Fibroblast of the conjunctiva (primary cell): ENCODE measurements at places on chromosomes 6 and 20.

DNA sequence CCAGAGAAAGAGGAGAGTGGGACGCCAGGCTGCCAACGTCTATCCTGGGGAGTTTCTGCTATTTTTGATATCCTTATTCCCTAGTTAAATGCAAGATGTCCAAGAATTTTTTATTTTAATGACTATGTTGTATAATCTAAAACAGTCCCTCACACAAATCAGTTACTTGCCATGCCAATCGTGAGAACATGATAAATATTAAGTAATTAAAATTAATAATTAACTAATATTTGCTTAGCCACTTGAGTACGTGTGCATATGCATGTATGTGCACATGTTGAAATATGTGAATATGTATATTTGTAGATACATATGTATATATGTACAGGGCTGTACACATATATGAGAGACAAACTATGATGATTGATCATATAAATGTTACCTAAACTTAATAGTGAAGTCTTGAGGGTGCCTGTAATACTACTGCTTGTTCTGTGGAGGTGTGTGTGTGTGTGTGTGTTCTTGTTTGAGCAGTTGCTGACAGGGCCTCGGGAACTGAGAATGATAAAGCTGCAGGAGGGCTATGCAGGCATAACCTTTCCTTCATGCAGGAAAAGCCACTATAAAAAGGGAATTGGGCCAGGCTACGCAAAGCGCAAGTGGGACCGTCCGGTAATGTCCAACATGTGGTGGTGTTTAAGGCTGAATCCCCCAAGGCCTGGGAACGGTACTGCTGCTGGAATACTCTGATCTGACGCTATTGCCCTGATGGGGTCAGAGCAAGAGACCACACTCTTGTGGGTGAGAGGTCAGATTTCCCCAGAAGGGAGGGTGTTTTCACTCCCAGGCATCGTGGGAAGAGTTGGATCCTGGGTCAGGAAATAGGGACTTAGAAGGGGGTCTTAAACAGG lies 148.3 kb upstream of the TBX18 start:
- no peak for DNase-seq

DNA sequence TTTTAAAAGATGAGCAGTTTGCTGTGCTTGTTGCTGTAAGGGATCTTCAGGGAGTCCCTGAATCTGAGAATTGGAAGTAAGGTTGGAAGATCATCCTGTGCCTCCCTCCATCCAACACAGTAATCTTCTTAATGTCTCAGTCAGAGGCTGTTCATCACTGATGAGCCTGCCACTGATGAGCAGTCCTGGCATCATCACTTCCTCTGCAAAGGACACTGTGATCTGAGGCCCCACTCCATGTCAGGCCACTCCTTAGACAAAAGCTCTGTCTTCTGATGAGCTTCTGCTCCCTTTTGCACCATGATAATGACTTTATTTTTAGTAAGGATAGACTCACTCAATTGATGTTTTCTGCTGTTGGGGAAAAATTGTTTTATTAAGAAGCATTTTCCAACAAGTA lies 121.0 kb downstream of the UST start:
- DNase-seq, result no peak

GRCh38 chr6:155454471-155454870 lies 1.2 kb downstream of the NOX3 start:
- DNase-seq, result no peak

DNA sequence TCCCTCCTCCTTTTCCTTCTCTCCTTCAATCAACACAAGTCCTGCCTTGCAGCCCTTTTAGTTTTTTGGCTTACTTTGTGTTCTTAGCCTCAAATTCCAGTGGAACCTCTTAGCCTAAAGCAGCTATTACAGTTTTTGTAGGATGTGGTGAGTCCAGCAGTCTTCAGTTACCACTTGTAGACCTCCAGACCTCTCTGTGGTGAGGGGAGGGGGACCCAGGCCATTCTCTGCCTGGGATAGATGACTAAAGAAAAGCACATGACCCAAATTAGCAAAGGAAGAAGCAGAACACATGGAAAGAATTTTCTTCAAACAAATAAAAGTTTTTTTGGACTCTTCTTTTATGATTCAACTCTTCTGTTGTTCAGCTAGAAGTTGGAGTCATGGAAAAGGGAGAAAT lies 246.5 kb downstream of the HAO1 start:
- no peak for DNase-seq

DNA sequence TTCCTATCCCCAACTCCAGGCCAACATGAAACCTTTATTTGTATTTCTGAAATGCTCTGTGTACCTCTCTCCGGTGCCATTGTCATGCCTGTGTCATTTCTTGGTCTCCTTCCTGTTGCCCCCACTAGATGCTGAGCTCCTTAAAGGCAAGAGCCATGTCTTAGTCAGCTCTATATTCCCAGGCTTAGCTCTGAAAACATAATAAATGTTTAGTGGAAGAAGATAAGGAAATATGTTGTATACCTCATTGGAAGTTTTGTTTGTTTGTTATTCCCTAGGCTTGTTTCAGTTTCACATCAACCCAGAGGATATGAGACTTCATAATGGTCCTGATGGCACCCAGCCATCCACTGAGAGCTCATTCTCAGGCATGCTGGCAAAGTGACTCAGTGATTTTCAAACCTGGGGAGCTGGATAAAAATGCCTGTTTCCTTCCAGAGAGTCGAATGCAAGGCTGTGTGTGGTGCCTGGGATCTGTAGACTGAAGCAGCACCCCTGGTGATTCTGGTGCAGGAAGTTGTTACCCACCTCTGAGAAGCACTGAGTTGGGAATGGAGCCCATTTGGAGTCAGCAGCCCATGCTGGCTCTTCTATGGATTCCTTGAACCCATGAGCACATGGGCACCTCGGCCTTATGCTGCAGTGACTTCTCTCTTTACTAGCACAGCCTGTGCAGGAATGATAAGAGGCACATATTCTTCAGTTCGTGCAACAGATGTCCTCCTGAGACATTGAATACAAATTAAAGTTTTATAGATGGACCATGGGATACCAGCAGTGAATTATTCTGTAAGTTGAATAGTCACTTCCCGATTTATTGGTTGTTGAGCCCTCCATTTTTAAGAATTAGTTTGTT lies 205.2 kb downstream of the FARS2 start:
- no peak for DNase-seq

DNA sequence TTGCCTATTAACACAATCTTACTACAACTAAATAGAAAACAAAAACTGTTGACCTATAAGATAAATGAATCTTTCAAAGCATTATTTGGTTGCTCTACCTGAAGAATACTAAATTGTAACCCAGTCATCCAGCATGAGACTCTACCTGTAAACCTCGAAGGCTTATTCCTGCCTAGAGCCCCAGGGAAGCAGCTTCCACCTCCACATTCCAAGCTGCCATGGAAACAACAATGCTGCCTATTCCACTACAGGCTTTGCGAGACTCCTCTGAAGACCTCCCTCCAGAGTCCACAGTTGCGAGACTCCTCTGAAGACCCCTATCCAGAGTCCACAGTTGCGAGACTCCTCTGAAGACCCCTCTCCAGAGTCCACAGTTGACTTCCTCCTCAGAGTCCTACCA lies 15.7 kb downstream of the GMDS start:
- no peak for DNase-seq

- no peak for DNase-seq
Observed at GRCh38 chr6:125962900-125963497, 6.4 kb downstream of the HINT3 start.

GRCh38 chr6:115356371-115356770 lies 704.3 kb downstream of the FRK start:
- DNase-seq, result no peak

DNA sequence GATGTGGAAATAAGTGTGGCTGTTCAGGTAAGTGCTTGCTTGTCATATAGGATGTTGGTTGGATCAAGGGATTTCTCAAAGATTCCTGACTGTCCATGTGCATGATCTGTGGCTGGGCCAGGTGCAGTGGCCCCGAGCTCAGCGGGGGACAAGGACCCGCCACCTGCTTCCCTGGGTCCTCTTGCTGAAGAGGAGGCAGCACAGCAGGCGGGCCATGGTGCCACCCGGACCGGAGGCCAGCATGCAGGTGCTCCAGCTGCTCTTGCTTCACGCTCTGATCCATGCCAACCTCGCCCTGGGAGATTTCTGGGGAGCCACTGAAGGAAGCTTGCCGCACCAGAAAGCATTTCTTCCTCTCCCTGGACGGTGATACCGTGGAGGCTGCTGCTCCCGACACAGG lies 173.8 kb downstream of the HIVEP2 start:
- DNase-seq, result no peak
